ENCODE measurements at places on chromosomes 4 and X. TPM values are rescaled to one million over a fixed set of nuclear protein-coding genes. Genes with fewer than 3 reads are reported as not detected.
A peak's percentile ranks its signal among the peaks of the same experiment; 100 is the strongest.

DNA sequence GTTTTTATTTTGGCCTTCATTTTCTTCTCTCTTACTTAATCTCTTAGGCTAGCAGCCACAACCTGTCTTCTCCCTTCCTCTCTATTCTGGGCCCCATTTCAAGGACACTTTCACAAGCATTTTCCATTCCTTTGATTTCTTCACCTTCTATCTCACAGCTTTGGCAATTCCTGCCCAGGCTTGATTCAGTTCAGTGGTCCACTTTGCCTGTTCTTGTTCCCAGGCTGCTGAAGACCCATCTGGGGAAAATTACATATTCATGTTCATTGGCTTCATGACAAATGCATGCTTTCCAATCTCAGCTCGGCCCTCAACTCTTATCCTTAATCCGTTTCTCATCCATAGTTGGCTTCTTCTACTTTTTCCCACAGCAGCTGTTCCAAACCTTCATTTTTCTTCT, 38.7 kb upstream of the LPAR4 start:
- H3K27me3 ChIP-seq: no peaks in the 10 kb centered on the region
- H3K4me1 ChIP-seq: no peaks in the 10 kb centered on the region
- no peaks in the 10 kb centered on the region for H3K36me3 ChIP-seq
- no peak overlapping the region for H3K27ac ChIP-seq

- H3K36me3 ChIP-seq: no peaks in the 10 kb centered on the region
- no peak for DNase-seq
- peaks cover 8% of the 10 kb centered on the region for H3K4me1 ChIP-seq
- no peak overlapping the region for H3K27ac ChIP-seq
- H3K27me3 ChIP-seq: peaks cover 10% of the 10 kb centered on the region
- H3K4me3 ChIP-seq: no peak overlapping the region
Measured at GRCh38 chr4:16450724-16451123, 224.5 kb upstream of the TAPT1 start.

DNA sequence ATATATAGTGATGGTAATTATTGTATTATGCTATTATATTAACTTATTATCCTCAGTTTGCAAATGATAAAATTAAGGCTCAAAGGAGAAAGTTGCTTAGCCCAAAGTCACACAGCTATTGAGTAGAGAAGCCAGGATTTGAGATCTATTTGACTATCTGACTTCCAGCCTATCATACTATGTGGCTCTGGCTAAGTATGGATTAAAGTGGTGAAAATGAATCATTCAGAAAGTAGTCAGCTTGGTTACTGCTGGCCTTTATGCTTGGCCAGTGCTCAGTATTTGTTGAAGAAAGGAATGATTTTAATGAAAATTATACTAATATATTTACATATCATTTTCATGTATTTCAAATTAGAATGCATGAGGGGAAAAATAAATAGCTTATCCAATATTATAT, 219.8 kb downstream of the SHROOM3 start:
- H3K4me3 ChIP-seq: no peak overlapping the region
- H3K4me1 ChIP-seq: no peaks in the 10 kb centered on the region
- DNase-seq: no peak
- no peak overlapping the region for H3K27ac ChIP-seq

GRCh38 chr4:142126890-142127497, 490.6 kb downstream of the IL15 start:
- DNase-seq: peak; percentile 30

- H3K4me3 ChIP-seq: no peak overlapping the region
- H3K27me3 ChIP-seq: no peaks in the 10 kb centered on the region
- no peak overlapping the region for H3K27ac ChIP-seq
- DNase-seq: no peak
Measured at GRCh38 chr4:180682776-180683175, 1560.4 kb upstream of the TENM3 start.

- H3K4me1 ChIP-seq: peaks cover 3% of the 10 kb centered on the region
- H3K27ac ChIP-seq: no peak overlapping the region
- no peak overlapping the region for H3K4me3 ChIP-seq
- no peaks in the 10 kb centered on the region for H3K27me3 ChIP-seq
- no peaks in the 10 kb centered on the region for H3K36me3 ChIP-seq
- no peak for DNase-seq
Measured at GRCh38 chrX:3094261-3094660, 53.0 kb downstream of the ARSF start.

DNA sequence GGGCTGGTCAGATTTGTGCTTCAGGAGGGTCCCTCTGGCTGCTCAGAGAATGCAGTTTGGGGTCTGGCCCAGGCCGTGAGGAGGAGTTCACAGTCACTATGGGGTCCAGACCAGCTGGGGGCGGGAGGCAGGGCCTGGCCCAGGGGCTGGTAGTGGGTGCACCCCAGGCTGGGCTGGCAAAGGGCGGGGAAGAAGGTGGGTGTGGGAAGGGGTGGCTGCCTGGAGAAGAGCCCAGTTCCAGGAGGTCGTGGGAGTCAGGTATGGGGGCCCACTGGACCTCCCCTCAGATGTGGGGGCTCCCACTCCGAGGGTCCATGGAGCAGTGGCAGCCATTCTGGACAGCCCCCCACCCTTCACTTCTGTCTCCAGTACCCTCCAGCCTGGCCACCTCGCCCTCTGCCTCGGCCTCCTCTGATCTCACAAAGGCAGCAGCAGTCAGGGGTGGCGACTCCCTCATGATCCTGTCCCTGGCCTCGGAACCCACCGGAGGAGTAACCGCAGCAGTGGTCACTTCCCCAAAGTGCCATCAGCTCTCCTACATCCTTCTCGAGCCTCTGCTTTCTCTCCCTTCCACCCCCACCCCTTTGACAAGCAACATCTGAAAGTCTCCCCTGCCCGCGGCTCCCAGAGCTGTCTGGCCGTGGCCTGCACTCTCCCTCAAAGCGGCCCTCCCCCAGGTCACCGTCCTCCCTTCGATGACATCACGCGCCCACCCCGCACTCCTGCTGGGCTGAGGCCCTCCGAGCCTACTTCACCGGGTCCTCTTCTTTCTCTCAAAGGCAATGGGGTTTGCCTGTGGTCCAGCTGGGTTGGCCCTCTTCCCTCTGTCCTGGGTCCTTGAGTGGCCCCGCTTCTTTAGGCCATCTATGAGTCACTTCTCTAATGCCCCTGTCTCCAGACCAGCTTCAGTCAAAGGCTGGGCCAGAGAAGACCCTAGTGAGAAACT, 1.7 kb upstream of the SLC6A8 start:
- DNase-seq: no peak
- no peaks in the 10 kb centered on the region for H3K27me3 ChIP-seq
- H3K4me3 ChIP-seq: no peak overlapping the region
- H3K27ac ChIP-seq: no peak overlapping the region
- no peaks in the 10 kb centered on the region for H3K36me3 ChIP-seq

GRCh38 chr4:108018040-108018883, 28.6 kb downstream of the HADH start:
- H3K27me3 ChIP-seq: no peaks in the 10 kb centered on the region
- H3K4me1 ChIP-seq: no peaks in the 10 kb centered on the region
- no peak overlapping the region for H3K27ac ChIP-seq
- peak; percentile 77 for DNase-seq
- H3K4me3 ChIP-seq: no peak overlapping the region
- H3K36me3 ChIP-seq: peaks cover 10% of the 10 kb centered on the region

DNA sequence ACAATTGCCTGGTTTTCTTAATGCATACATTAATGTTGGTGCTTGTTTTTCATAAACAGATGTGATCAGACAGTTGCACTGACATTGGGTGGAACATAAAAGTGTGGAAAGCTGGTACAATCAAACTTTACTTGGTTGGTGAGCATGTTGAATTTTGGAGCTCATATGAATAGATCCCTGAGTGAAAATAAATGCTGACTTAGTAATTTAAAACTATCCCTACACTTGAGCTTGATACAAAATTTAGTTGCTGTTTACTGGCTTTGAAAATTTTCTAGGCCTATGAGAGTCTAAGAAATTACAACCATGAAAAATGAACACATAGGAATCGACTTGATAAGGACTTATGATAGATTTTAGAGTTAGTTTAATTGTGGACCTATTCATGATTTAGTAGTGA, 551.8 kb upstream of the PABPC4L start:
- H3K36me3 ChIP-seq: peaks cover 2% of the 10 kb centered on the region
- DNase-seq: no peak
- no peak overlapping the region for H3K4me3 ChIP-seq

DNA sequence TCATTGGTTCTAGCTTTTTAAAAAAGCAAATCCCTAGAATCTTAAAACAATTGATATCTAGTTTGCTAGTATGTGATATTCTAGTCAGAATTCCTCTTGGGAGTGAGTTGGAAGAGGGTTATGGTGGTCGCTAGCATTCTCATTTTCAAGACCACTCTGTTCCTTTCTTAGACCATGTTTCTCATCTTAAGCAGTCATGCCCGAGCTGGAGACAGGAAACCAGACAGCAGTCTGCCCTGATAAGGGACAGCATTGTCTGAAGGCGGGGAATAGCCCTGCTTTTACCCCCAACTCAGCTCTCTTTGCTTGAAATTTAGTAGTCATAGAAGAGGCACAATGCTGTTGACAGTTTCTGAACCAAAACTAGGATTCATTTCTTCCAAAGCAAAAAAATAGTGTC, 5.2 kb downstream of the KLF3 start:
- peaks cover 78% of the 10 kb centered on the region for H3K4me1 ChIP-seq
- peak overlapping the region; percentile 97 for H3K27ac ChIP-seq
- peak overlapping the region; percentile 14 for H3K4me3 ChIP-seq
- no peaks in the 10 kb centered on the region for H3K27me3 ChIP-seq

DNA sequence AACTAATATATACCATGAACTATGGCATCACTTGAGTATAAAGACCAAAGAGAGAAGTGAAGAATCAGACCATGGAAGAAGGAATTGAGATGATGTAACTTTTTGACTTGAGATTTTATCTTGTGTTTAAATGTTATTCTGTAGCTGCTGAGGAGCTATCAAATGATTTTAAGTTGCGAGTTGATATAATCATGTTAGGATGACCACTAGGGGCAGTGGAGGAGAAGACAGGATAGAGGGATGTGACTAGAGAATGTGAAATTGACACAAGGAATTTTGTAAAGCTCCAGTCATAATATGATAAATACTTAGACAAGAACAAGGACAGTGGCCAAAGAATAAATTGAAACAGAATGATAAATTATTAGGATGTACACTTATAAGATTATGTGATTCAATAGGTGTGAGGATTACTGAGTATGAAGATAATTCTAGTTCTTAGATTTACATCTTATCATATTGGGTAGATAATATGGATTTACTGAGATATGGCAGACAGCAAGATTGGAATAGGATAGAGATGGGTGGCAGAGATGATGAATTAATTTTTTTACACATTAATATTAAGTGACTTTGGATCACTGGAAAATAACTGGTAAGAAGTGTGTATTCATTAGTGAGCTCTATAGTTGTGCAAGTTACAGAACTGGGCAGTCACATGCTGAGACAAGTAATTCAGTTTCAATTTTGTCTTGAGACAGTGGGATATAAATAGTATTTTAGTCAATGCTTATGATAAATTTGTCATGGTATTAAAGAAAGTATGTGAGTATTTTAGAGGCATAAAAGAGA, 816.0 kb upstream of the PCDH10 start:
- H3K27me3 ChIP-seq: no peaks in the 10 kb centered on the region
- H3K4me3 ChIP-seq: no peak overlapping the region
- H3K27ac ChIP-seq: no peak overlapping the region
- H3K36me3 ChIP-seq: no peaks in the 10 kb centered on the region
- no peak for DNase-seq
- no peaks in the 10 kb centered on the region for H3K4me1 ChIP-seq

GRCh38 chr4:143377611-143378099, 41.0 kb downstream of the GAB1 start:
- no peaks in the 10 kb centered on the region for H3K36me3 ChIP-seq
- H3K27me3 ChIP-seq: no peaks in the 10 kb centered on the region
- H3K4me1 ChIP-seq: peaks cover 59% of the 10 kb centered on the region
- no peak for DNase-seq
- H3K4me3 ChIP-seq: no peak overlapping the region

The CLDN22 gene
- not detected for total RNA-seq

The GABRB1 gene
- 1.6 TPM for total RNA-seq

The GDPD2 gene
- total RNA-seq: 2.8 TPM
